ENCODE measurements at places on chromosomes 4 and X.

DNA sequence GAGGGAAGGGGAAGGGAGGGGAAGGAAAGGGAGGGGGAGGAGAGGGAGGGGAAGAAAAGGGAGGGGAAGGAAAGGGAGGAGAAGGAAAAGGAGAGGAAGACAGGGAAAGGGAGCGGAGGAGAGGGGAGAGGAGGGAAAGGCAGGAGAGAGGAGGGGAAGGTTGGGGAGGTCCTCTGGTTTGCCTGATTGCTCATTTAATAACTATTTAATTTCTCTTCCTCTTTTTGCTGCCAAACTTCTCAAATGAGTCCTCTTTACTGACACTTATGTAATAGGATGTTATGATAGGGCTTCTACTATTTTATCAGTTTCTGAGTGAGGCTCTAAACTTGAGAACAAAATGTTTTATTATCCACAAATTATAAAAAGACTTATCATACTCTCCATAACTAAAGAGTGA lies 35.4 kb upstream of the PPA2 start:
- DNase-seq: no peak

DNA sequence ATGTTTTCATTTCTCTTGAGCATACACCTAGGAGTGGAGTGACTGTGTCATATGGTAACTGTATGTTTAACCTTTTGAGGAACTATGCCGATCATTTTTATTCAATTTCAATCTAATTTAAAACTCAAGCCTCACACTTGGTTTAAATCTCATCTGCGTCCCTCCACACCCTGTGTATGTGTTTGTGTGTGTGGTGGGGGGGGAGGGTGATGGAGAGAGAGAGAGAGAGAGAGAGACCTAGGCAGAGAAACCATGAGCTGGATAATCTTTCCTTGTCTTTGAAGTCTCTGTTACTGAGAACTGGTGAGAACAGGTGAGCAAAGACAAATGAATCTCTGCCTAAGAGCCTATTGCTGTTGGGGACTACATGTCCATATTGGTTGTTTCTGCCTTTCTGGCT lies 105.0 kb downstream of the ARHGAP24 start:
- DNase-seq: no peak

DNA sequence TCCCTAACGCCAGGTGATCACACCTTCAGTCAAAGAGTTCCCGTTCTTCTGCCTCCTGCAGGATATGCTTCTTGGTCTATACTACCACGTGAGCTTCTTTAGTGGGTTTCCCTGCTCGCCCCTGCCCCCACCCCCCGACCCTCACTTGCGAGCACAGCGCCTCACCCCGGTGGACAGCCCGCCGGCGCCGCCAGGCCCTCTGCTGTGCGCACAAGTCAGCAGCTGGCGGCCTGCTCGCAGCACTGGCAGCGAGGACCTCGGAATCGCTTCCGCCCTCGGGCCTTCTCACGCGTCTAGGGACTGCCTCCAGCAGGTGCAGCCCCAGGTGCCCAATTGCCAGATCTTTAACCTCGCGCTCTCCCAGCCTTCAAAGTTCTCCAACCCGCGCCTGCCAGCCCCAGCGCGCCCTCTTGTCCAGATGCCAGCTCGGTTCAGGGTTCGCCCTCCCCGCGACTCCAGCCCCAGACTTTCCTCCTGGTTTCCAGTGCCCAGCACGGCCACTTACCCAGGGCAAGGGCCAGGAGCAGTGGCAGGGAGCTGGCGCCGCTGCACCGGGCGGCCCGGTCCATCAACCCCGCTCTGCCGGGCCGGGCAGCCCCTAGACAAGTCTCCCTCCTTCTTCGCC lies 454 bp downstream of the BTC start:
- DNase-seq: peak; percentile 63

- DNase-seq: no peak
Measured at GRCh38 chr4:164596927-164597326, 157.0 kb upstream of the SMIM31 start.
